GM23248 (cell line): ENCODE measurements at places on chromosomes 5 and 9. TPM values are rescaled to one million over a fixed set of nuclear protein-coding genes. Genes with fewer than 3 reads are reported as not detected.

- DNase-seq: peak; percentile 75
These were observed 69.3 kb downstream of the SGCD start for GRCh38 chr5:156396063-156396829.

DNA sequence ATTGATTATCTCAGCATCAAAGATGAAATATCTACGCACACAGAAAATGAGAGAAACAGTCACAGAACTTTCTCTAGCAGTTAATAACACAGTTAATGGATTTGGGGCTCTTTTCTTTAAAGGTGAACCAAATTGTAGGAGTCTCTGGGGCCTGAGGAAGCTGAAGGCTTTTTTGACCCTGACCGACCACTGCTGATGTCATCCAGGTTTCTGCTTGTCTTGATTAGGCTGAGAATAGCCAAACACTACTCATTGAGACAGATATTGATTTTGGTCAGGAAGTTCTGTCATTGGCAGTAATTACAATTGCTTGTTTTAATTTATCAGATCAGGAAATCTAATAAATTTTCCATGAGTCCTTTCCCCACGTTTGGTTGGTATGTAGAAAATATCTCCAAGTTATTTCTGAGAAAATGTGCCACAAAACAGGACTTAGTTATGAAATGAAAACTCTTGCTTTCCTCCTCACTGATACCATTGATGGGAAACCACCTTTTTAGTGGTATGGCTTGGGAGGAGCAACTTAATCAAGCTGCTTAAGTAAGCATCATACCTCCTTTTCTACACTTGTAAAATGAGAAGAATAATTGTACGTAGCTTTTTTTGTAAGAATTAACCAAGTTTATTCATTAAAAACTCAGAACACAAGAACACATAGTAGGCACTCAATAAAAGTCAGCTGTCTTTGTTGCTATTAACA lies 19.7 kb downstream of the CARTPT start:
- no peak for DNase-seq

CDKN2B-AS1 gene
- 1.3 and 4.1 TPM in 2 replicates for total RNA-seq

- DNase-seq: no peak
These were observed 6.1 kb upstream of the MEGF9 start for GRCh38 chr9:120720404-120720803.

DNA sequence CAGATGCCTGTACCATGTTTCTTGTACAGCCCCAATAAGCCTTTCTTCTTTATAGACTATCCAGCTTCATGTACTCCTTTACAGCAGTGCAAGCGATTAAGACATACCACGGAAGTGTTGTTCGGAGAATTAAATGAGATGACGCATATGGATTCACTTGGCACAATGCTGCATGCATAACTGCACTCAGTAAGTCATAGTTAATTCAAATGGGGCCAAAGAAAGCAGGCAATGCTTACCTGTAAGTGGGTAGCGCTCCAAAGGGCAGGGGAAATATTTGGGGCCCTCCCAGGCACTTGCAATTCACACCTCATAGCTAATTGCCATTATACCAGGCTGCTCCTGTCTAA lies 7.7 kb upstream of the ADRA1B start:
- DNase-seq: no peak

ZFP62 gene
- 6.1 and 13.6 TPM in 2 replicates for total RNA-seq

GRCh38 chr9:132849185-132849706 lies 28.8 kb downstream of the AK8 start:
- DNase-seq: no peak

DNA sequence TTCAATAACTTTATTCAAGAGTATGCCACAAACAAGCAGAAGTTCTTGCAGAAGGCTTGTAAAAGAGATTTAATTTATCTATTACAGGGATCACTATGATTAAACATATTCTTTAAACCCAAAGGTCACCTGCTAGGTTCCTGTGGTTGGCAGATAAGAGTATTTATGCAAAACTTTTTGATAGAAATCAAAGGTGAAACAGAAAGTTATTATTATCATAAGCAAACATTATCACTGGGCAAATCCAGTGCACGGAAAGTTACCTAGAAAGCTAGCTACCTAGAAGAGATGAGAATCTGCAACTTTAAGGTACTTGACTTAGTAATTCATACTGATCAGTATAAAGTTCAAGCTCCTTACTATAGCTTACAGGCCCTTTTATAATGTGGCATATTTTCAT lies 3.2 kb downstream of the STARD4 start:
- DNase-seq: no peak

OR1B1 gene
- not detected in 2 replicates for total RNA-seq

DNA sequence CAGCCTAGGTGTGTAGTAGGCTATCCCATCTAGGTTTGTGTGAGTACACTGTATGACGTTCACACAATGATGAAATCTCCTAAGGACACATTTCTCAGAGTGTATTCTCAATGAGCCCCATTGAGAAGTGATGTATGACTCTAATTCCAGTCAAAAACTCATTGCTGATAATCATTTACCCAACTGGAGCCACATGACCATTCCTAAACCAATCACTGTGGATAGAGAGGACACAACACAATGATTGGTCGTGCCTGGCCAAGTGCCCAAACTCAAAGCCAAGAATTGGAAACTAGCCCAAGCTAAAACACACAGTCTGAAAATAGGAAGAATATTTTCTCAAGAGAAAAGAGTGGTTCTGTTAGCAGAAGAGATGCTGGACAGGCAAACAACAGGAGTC lies 191.2 kb downstream of the ZNF462 start:
- DNase-seq: no peak

DNA sequence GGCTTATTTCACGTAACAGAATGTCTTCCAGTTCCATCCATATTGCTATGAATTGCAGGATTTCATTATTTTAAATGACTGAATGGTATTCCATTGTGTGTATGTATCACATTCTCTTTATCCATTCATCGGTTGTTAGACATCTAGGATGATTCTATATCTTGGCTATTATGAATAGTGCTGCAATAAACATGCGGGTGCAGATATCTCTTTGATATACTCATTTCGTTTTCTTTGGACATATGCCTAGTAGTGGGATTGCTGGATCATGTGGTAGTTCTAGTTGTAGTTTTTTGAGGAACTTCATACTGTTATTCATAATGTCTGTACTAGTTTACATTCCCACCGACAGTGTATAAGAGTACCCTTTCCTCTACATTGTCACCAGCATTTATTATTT lies 460.5 kb downstream of the MAN2A1 start:
- peak; percentile 22 for DNase-seq

- peak; percentile 60 for DNase-seq
These were observed 6.4 kb downstream of the GRIA1 start for GRCh38 chr5:153496835-153497234.

GRCh38 chr5:77232574-77233358 lies 22.3 kb downstream of the PDE8B start:
- peak; percentile 22 for DNase-seq

DNA sequence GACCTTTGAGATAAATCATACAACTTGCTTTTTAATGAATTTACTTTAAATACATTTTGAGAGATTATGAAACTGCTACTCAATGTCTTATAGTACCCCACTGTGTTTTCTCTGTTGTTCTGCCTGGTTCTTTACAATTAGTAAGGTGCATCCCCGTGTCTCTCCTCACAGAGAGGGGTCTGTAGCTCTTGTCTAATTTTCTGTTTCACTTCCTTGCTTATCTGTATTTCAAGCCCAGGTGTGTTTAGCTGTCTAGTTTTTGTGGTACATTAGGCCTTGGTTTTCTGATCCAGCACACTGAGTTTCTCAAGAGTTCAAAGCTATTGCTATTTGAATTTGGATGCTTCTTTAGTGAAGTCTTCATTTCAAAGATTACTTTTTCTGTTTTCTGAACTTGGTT lies 105.1 kb downstream of the MAST4 start:
- no peak for DNase-seq

DNA sequence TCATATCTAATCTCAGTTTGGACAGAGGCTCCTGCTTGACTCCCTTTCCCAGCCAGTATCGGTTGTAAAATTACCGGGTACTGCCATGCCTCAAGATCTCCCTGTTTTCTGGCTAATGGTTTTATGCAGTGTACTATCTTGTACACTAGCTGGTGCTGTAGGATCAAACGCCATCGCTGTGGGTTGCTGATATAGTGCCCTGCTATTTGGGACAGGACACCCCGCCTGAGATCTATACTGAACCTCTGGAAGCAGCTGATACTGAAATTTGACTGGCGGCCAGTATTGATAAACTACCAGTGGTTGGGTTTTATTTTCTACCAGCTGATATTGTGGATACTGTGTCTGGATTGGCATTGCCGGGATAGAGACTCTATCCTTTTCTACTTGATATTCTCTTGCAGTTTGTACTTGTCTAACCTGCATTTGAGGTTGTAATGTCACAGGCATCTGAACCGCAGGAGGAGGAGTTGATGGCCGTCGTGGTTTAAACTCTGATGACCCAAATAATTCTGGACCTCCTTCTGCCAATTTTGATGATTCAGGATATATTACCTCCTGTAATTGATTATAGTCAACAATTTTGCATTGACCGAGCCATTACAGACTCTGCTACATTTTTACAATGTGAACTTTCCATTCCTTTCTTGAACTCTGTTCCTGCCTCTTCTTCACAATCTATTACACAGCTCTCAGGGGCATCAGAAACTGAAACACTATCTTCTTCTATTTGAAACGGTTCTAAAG lies 112.5 kb upstream of the LARP1 start:
- peak; percentile 55 for DNase-seq

TCERG1 gene
- 23.6 and 31.1 TPM in 2 replicates for total RNA-seq

DNA sequence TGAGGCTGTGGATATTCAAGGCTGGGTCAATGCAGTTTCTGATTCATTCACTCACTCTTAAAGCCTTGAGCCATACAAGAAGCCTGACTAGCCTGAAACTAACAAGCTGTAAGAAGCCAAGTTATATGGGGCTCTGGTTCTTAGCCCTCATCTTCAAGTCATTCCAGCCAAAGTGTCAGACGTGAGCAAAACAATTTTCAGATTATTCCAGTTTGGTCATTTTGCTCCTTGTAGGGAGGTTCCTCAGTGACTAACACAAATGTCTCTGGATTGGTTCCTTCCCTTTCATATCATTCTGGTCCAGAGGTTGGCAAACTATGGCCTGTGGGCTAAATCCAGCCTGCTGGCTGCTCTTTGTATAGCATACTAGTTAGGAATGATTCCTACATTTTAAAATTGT lies 12.5 kb upstream of the SHOC1 start:
- DNase-seq: peak; percentile 54

- no peak for DNase-seq
These were observed 288.4 kb downstream of the CAAP1 start for GRCh38 chr9:26604076-26604662.

GRCh38 chr9:86329649-86330048 lies 24.6 kb downstream of the TUT7 start:
- DNase-seq: no peak

DNA sequence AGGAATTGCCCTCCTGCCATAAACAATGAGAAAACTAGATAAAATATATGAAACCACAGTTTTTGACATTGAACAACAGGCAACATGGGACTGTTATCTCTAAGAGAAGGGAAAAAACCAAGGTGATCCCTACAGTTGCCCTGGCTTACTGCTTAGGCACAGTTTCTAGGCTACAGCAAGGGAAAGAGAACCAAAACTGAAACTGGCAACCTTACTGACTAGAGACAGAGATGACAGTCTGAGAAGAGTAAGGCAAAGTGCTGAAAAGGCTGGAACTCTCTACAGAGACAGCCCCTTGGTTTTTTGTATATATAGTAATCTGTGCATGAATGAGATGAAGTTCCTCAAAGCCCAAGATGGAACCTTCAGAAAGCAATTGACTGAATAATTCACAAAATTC lies 36.2 kb upstream of the REEP2 start:
- no peak for DNase-seq

PCDHGA1 gene
- 0.38 and 1.8 TPM in 2 replicates for total RNA-seq

DNA sequence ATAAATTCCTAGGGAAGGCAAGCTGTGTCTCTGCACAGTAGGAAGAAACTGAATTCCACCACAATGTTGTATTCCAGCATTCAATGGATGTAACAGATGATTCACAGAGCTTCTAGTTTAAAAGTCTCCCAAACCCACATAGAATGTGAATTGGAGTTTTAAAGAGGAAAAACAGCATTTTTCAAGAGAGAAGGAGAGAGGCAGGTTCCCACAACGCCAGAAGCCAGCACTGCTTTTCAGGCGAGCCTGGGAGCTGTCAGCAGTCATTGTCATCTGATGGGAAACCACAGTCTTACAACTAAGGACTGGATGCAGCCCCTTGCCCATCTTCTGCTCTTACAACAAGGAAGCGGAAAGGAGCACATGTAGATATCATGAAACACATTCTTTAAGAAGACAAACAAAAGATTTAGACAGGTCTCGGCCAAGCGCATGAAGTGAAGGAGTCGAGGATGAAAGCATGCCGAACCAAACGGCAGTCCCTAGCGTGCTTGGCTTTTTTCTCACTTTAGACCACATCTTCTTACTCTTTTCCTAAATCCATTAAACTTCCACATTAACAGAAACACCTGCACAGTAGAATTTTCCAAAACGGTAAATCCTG lies 638 bp downstream of the DIRAS2 start:
- peak; percentile 1 for DNase-seq

GRM6 gene
- not detected in 2 replicates for total RNA-seq

PCDHB11 gene
- 0.38 and 1.2 TPM in 2 replicates for total RNA-seq

DNA sequence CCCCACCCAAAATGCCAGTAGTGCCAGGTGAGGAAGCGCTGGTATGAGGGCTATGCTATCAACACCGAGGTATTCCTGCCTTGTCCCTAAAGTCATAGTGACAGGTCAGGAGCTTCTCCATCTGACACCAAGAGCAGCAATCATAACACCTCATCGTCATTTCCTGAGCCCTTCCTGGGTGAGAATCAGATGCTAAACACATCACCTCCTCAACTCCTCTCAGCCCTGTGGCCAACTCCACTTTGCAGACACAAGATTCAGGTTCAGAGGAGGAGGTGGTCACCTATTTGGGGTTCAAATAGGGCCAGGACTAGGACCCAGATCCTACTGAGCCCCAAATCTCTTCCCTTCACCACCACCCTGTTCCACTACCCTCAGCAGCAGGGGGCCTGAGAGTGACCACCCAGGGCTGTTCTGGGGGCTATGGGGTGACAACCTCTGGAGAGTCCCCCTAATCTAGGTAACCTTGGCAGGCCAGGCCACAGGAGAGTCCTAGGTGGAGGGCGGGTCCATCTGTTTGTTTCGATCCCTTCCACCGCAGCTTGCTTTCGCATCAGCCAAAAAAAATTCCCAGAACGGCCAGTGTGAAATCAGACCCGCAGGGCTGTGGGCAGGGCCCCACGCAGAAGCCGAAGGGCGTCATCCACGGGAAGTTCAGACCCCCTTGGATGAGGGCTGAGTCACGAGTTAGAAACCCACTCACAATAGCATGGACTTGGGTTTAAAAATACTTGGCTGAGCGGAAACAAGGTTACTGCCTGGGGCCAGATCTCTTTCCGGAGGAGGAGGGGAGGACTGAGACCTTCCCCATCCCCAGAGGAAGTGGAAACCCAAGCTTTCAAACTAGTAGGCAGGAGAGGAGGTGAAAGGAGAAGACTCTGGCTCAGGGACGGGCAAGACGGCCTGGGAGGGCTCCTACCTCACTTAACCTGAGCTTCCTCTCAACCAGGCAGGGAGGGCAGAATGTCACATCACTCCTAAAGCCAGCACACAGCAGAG lies 8.7 kb downstream of the STK10 start:
- DNase-seq: no peak

SHC3 gene
- 0.54 and 0.63 TPM in 2 replicates for total RNA-seq

DNA sequence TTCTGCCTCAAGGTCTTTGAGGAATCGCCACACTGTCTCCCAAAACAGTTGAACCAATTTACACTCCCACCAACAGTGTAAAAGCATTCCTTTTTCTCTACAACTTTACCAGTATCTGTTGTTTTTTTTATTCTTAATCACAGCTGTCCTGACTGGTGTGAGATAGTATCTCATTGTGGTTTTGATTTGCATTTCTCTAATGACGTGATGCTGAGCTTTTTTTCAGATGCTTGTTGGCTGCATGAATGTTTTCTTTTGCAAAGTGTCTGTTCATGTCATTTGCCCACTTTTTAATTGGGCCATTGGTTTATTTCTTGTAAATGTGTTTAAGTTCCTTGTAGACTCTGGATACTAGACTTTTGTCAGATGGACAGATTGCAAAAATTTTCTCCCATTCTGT lies 400.0 kb downstream of the DEPDC1B start:
- no peak for DNase-seq
